Body of pancreas (tissue), 4 donors: ENCODE measurements at places on chromosomes 7 and 10. TPM values are rescaled to one million over a fixed set of nuclear protein-coding genes. Genes with fewer than 3 reads are reported as not detected.
A peak's percentile ranks its signal among the peaks of the same experiment; 100 is the strongest.

DNA sequence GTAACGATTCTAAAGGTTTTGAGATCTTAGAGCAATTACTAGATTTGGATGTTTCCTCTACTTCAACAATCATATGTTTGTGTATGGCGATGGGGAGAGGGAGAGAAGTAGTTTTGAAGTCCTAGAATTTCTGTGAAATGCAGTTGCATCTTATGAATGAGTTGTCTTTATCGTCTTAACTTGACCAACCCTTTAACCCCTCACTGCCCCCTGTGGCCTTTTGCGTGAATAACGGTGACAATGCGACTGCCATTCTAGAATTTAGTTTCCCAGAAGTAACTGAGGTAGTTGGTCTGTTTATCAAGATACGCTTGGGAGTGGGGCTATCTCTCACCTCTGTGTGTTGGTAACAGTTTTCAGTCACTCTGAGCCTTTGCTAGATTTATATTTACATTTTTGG lies 204.6 kb downstream of the HDAC9 start:
- no peaks in the 10 kb centered on the region for H3K36me3 ChIP-seq
- no peak overlapping the region for H3K27ac ChIP-seq
- H3K27me3 ChIP-seq, result no peaks in the 10 kb centered on the region
- no peak for DNase-seq
- no peak overlapping the region for H3K4me3 ChIP-seq

DNA sequence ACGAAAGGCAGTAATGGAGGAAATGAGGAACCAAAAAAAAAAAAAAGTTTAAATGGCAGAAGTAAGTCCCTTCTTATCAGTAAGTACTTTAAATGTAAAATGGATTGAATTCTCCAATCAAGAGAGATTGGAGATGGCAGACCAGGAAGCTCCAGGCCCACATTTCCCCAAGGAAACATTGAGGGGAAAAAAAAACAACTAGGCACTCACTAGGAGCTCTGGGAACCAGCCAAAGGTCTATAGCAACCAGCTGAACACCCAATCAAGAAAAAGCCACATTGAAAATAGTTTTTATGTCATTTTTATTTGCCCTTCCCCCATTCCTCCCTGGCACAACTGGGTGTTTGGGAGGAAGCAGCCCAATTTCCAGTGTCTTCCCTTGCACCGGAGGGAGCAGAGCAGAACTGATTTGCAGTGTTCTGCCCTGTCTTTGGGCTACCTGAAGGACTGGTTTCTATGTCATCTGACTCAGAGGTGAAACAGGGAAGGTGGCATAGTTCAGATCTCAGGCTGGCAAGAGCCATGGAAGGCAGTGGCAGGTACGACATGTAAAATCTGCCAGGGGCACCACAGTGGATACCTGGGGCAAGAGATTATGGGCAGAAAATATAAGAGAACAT lies 121.9 kb downstream of the SMURF1 start:
- no peak for DNase-seq
- peaks cover 4% of the 10 kb centered on the region for H3K4me1 ChIP-seq
- no peak overlapping the region for H3K27ac ChIP-seq
- H3K36me3 ChIP-seq, result no peaks in the 10 kb centered on the region
- H3K27me3 ChIP-seq, result no peaks in the 10 kb centered on the region

GRCh38 chr10:31467791-31468535 lies 148.9 kb downstream of the ZEB1 start:
- H3K4me1 ChIP-seq, result no peaks in the 10 kb centered on the region
- H3K27me3 ChIP-seq, result no peaks in the 10 kb centered on the region
- DNase-seq, result peak; percentile 11
- H3K27ac ChIP-seq, result no peak overlapping the region
- no peaks in the 10 kb centered on the region for H3K36me3 ChIP-seq

GRCh38 chr10:86187499-86188239 lies 178.9 kb downstream of the GRID1 start:
- H3K36me3 ChIP-seq, result no peaks in the 10 kb centered on the region
- no peak overlapping the region for H3K27ac ChIP-seq

Gene PPP1R9A
- 16.1 TPM for total RNA-seq
